ENCODE measurements at places on chromosomes 6 and 20.

DNA sequence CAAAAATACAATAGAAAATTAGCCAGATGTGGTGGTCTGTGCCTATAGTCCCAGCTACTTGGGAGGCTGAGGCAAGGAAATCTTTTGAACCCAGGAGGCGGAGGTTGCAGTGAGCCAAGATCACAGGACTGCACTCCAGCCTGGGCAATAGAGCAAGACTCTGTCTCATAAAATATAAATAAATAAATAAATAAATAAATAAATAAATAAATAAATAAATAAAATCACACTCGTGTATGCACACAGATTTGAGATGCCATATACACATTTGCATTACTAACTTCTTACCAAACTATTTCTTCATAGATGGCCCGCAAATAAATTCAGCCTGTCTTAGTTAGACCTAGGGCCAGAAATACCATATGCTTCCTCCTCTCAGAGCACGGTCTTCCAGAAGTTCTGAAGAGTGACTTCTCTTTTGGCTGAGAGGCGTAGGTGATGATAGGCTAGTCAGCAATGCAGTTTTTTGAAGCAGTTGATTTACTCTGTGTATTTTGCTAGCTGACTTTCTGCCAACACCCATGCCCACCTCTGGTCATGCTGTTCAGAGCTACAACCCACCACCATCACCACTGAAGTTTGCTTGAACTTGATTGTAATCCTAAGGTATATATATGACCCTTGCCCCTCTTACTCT, 150.1 kb downstream of the SASH1 start:
- DNase-seq = no peak

GRCh38 chr20:25284131-25284601, 36.3 kb downstream of the PYGB start:
- DNase-seq = peak; percentile 51

DNA sequence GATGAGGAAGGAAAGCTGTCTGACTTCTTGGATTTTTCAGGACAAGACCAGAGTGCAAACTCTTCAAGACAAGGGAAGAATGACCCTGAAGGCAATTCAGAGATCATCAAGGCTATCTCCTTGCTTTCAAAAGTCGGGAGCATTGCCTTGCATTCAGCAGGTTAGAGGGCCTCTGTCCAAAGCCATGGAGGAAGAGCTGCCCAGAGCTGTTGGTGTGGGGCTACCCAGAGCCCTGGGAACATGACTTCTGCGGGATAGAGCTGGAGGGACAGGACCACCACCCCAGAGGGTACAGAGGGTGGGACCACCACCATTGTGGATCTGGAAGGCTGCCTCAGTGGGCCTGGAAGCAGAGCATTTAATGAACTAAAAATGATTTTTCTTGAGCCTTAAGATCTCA, 5.2 kb upstream of the SRXN1 start:
- no peak for DNase-seq

- no peak for DNase-seq
These were observed 79.8 kb upstream of the KCNK16 start for GRCh38 chr6:39402239-39402751.

- no peak for DNase-seq
These were observed 418.0 kb upstream of the IMPG1 start for GRCh38 chr6:76490456-76490855.

- no peak for DNase-seq
These were observed 728 bp upstream of the CEP162 start for GRCh38 chr6:84228198-84228543.

- no peak for DNase-seq
These were observed 20.9 kb downstream of the UTRN start for GRCh38 chr6:144305985-144306384.

- DNase-seq = no peak
These were observed 73.9 kb upstream of the SLC22A16 start for GRCh38 chr6:110550353-110550752.

GRCh38 chr6:151175662-151176445, 63.9 kb upstream of the AKAP12 start:
- DNase-seq = no peak

- no peak for DNase-seq
These were observed 1.1 kb downstream of the PFDN6 start for GRCh38 chr6:33290459-33290858.

Data from RWPE2 (cell line).